ENCODE measurements at places on chromosomes 6 and 20.

- no peak for DNase-seq
Measured at GRCh38 chr20:32439132-32439829, 81.2 kb downstream of the ASXL1 start.

GRCh38 chr6:85343428-85343827 lies 106.5 kb upstream of the NT5E start:
- DNase-seq: no peak

GRCh38 chr6:22101163-22101562 lies 195.7 kb downstream of the PRL start:
- DNase-seq: no peak

GRCh38 chr6:131399433-131399832 lies 173.6 kb upstream of the ARG1 start:
- DNase-seq: no peak

DNA sequence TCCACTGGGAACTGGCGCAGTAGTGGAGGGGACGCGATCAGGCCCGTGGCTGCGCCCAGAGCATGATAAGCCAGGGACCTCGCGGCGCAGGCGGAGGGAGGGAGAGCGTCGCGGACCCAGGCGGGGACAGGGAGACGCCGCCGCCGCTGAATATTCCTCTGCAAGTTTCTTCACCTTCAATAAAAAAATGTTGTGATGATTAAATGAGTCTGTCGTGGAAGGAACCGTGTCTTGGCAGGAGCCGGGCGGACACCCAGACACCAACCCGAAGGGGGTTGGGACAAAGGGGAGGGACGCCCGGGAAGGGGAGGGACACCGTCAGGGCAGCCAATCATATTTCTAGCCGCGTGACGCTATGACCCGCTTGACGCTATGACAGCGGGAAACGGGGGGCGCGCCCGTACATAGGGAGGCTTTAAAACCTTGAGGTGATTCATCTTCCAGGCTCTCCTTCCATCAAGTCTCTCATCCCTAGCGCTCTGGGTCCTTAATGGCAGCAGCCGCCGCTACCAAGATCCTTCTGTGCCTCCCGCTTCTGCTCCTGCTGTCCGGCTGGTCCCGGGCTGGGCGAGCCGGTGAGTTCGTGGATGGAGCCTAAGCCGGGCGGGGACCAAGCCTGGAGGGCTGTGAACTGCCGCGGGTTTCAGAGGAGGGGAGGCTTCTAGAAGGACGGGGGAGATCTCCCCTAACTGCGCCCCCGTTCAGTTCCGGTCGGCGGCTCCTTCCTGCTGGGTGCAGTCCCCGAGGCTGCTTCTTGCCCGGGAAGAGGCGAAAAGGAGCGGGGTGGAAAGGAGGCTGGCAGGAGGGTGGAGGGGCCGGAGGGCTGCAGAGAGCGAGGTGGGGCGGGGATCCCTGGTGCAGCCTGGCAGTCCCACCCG lies at the start of gene ULBP2:
Gene ULBP2 (plus strand): TSS at position 432 of the 878 bp plus-strand sequence. CDS start 59 bp downstream, at position 491.
- DNase-seq: peak; percentile 83

GRCh38 chr6:56851541-56852259 lies 103.2 kb upstream of the BEND6 start:
- peak; percentile 94 for DNase-seq

GRCh38 chr6:40535819-40536380 lies 51.3 kb downstream of the LRFN2 start:
- DNase-seq: no peak

DNA sequence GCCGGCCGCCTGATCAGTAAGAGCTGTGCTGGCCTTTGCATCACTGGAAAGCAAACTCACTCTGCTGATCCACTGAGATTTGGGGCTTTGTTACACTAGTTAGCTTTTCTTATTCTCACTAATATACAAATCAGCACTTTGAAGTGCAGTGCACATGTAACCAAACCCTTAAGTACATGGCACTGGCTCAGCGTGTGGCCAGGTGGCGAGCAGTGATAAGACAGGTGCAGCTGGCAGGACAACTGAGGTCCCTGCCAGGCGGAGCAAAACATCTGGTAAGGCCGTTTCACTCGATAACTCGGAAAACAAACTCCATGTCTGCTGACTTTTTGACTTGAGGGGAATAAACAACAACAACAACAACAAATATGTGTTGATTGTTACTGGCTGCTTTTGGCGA lies 11.0 kb downstream of the GFRA4 start:
- no peak for DNase-seq

DNA sequence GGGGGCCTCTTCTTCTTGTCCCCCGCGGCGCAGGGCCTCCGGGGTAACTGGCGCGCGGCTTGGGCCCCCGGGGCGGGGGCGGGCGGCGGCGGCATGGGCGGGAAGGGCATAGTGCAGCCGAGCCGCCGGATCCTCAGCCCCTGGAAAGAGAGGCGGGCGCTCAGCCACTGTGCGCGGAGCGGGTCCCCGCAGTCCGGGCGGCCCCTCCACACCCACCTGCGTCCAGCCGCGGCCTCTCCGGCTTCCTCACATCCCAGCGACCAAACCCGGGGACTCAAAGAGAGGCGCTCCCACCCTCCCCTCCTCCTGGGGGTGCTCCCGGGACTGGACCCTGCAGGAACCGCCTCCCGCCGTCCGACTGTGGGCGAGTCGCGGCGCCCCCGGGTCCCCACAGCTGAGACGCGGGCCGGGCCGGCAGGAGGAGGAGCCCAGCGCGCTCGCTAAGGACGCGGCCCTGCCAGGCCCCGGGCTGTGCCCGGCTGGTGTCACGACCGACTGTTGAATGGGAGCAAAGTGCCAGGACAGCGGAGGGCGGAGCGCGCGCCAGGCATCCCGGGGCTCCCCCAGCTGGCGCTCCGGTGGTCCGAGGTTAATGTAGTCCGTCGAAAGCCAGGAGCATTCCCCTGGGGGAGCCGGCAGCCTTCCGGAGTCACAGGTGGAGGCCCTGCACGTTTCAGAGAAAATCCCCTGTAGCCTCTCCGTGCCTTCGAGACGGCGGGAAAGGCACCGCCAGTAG lies at the start of gene PRR18:
Gene PRR18 (minus strand): TSS at position 360 of the 736 bp plus-strand sequence. CDS start 250 bp downstream, at position 110.
- peak; percentile 60 for DNase-seq

DNA sequence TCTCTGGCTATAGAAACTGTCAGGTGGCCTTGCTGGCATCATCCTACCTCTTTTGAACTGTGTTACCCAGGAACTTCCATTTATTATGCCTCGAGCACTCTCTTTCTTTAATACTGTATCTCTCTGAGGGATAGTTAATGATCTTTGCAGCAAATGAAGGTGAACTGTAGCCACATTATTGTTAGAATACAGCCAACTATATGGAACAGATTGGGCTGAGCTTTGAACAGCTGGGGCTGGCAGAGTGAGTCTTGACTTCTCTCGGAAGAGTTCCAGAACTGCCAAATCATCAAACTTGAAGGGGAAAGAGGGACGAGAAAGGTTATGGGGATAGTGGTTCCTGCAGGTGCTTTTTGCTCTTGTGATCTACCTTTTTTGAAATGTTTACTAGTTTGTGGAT lies 237.7 kb downstream of the PRL start:
- no peak for DNase-seq

DNA sequence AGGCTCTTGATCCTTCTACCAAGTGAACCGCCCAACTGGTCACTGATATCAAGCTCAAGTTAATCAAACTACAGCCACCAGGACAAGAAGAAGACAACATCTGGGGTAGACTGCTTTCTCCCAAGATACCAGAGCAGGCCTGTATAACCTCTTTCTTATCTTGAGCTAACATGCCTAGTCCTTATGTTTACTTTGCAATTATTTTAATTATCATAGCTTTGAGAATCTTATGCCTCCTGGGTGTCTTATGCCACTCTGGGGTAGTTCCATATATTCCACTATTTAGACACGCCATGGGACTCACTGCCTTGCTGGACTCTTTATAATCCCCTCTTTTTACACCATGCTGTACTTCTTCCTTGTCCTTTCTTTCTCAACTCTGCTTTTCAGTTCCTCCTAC lies 41.5 kb upstream of the ECI2 start:
- no peak for DNase-seq

GRCh38 chr6:28402197-28402596 lies 2.6 kb upstream of the ZSCAN12 start:
- no peak for DNase-seq

DNA sequence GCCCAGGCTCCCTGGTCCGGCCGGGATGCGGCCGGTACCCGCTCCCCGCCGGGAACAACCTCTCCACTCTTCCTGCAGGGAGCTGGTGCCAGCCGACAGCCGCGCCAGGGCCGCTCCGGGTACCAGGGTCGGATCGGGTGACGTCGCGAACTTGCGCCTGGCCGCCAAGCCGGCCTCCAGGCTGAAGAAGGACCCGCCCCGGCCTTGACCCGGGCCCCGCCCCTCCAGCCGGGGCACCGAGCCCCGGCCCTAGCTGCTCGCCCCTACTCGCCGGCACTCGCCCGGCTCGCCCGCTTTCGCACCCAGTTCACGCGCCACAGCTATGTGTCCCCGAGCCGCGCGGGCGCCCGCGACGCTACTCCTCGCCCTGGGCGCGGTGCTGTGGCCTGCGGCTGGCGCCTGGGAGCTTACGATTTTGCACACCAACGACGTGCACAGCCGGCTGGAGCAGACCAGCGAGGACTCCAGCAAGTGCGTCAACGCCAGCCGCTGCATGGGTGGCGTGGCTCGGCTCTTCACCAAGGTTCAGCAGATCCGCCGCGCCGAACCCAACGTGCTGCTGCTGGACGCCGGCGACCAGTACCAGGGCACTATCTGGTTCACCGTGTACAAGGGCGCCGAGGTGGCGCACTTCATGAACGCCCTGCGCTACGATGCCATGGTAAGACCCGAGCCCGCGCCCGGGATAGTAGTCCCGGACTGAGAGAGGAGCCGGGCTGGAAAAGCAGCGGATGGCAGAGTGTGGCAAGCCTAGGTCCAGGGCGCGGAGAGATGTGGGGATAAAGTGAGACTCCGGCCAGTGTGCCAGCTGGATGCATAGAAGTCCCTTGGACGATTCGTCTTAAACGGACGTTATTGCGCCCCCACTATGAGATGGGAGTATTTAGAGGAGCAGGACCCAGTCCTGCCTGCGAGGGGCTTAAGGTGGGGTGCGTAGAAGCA lies at the start of gene NT5E:
Gene NT5E (plus strand): TSS at position 266 of the 942 bp plus-strand sequence. CDS start 57 bp downstream, at position 323.
- DNase-seq: peak; percentile 90

DNA sequence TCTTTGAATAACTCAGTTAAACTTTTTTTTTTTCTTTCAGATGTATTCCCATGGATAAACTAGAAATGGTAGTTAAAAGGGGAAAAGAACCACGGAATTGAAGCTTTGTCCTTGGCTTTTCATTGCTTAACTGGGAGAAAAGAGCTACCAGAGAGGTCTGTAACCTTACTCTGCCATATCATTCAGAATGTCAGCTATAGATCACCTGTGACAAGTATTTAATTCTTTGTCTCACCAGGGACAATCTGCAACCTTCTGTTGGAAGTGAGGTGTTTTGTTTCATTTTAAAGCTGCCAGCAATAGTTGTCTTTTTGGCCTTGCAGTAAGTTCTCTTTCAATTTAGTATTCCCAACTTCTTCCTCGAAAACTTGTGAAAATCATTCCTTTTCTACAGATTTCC lies 618.4 kb downstream of the FRK start:
- DNase-seq: no peak

- DNase-seq: no peak
Measured at GRCh38 chr6:6844530-6844929, 256.0 kb downstream of the LY86 start.

DNA sequence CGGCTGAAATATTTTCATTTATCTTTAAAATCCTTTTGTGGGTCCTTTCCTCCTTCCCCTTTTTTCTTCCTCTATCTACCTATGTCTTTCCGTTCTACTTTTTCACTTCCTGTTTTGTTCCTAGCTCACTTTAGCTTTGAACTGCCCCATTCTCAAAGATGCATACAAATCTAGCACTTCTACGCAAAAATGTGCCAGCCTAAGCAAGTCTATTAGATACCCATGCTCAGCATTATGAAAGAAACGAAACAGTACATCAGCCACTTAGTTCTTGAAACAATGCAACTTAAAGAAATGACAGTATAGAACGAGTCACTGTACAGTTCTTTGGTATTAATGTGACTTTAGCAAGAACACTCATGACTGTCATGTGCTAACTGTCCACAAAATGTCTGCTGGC lies 47.3 kb upstream of the MARCKS start:
- DNase-seq: no peak

DNA sequence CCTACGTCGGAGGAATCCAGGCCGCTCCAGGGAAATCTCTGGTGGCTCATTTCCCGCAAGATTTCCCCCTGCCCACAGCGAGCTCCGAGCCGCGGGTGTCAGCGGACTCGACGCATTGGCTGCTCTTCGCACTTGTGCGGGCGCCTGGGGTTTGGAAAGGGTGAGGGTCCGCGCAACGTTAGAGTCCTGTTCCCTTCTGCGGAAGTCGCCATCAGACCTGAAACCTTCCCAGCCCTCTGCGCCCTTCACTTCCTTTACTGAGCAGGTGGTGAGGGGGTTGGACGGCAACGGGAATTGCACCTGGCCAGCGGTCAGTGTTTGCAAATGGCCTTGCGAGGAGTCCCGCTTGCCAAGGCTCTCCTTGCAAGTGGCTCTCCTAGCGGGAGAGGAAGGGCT lies 8.4 kb downstream of the PAX1 start:
- peak; percentile 69 for DNase-seq

DNA sequence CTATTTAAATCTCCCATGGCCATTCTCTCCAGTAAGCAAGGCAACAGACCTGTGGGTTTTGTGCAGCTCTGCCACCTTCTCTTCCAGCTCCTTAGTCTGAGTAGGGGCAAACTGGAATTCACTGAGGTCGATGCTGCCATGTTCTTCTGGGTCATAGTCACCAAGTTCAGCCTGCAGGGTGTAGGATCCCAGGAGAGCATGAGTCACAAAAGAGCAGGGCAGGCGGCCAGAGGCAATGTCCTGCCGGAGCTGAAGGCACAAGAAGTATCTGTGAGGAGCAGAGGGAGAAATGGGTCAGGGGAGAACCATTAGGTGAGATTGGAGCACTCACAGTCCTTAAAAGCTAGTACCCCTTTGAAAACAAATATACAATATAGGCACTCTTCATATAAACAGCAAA lies 73.7 kb downstream of the SMLR1 start:
- DNase-seq: no peak

DNA sequence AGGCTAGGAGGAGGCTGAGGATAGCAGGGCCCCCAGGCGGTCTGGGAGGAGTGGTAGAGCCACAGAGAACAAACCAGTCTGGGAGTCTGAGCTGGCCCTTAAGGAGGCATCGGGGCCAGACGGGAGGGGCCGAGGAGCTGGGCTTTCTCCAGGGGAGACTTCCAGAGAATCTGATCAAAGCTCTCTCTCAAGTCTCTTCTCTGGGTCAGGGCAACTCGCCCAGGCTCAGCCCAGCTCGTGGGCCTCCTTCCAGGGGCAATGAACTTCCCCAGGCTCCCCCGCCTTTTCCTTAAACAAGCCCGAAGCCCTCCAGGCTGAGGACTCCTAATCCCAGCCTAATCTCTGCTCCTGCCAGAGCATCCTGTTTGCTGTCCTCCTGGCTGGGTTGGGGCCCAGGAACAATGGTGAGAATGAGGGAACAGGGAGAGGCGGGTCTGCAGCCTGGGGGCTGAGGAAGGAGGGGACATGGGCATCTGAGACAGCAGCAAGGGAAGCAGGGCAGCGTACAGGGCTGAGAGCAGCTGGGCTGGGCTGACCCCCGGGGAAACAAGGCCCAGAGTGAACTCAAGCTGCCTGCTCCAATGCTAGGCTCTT lies 173.6 kb downstream of the ANKRD60 start:
- peak; percentile 26 for DNase-seq

- DNase-seq: peak; percentile 48
Measured at GRCh38 chr6:24321538-24322162, 36.2 kb downstream of the DCDC2 start.

All from GM23338 (cell line).